ENCODE measurements at places on chromosomes 4 and X. TPM values are rescaled to one million over a fixed set of nuclear protein-coding genes. Genes with fewer than 3 reads are reported as not detected.

GRCh38 chrX:107713543-107714205, 61.9 kb downstream of the TSC22D3 start:
- DNase-seq = no peak

DNA sequence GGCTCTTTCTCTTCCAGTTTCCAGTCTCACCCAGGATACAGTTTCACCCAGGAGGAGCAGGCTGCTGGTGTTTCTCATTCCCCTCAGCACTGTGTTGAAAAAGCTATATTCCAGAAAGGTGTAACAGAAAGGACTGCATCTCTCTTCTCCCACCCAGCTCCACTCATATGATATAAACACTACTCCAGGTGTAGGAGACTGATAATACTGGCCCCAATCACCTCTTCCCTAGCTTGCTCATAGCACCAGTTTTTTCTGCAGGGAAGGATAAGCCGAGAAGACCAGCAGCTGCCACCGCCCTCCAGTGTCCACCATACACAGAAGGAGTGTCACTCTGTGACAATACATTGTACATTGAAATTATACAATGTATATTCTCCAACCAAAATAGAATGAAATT, 105.5 kb upstream of the STK26 start:
- no peak for DNase-seq

GRCh38 chr4:103478734-103479133, 241.1 kb downstream of the TACR3 start:
- no peak for DNase-seq

DNA sequence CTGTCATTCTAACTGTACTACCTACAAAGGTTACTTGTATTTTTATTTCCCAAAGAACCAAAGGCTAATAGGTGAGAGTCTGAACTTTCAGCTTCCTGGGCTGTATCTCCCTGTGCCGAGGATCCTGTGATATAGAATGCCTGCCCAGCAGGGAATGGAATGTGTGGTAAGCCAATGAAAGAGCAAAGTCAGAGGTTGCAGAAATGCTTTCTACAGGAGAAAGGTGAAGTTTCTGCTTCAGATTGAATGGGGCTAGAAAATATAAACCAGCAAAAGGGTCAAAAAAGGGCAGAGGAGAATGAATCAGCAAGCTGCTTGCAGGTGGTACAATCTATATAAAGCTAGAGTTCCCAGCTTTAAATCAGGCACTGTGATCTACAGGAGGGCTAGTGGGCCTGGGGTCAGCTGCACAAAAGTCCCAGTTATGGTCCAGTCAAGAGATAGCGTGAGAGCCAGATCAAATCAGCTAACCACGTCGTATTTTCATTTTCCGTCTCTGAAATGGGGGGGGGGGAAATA, 146.1 kb downstream of the DCTD start:
- DNase-seq = no peak

GLOD5 gene
- 1.4 TPM for polyA plus RNA-seq

NLGN4X gene
- polyA plus RNA-seq = 10.2 TPM

COQ2 gene
- 14.7 TPM for polyA plus RNA-seq
